ENCODE measurements at places on chromosomes 12 and 14.

GRCh38 chr12:73053893-73054292 lies 781.7 kb downstream of the TRHDE start:
- DNase-seq = no peak

- no peak for DNase-seq
These were observed 34.1 kb downstream of the CLMN start for GRCh38 chr14:95285566-95285965.

GRCh38 chr12:122063694-122064024 lies 14.9 kb upstream of the MLXIP start:
- no peak for DNase-seq

DNA sequence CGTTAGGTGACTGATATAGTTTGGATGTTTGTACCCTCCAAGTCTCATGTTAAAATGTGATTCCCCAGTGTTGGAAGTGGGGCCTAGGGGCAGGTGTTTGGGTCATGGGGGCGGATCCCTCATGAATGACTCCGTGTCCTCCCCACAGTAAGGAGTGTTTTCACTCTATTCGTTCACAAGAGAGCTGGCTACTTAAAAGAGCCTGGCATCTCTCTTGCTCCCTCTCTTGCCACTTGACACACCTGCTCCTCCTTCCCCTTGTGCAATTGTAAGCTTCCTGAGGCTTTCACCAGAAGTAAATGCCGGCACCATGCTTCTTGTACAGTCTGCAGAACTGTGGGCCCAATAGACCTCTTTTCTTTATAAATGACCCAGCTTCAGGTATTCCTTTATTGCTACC lies 2.6 kb downstream of the IFI27L2 start:
- no peak for DNase-seq

DNA sequence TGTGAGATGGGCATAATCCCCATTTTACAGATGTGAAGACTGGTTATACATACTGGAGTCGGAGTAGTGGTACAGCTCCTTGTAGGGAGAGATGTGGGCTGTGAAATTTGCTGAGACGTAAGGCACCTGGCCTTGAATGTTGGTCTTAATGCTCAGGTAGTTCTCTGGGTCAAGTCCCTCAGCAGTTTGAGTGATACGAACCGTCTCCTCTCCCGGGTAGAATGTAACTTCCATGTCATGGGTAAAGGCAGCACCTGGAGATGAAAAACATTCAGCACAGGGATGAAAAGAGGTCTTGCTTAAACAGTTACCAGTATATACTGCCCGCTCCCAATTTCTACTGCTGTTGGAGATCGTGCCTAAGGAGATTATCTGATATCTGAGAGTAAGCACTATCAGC lies 28.3 kb downstream of the NID2 start:
- DNase-seq = no peak
